ENCODE measurements at places on chromosomes 7 and 10.

DNA sequence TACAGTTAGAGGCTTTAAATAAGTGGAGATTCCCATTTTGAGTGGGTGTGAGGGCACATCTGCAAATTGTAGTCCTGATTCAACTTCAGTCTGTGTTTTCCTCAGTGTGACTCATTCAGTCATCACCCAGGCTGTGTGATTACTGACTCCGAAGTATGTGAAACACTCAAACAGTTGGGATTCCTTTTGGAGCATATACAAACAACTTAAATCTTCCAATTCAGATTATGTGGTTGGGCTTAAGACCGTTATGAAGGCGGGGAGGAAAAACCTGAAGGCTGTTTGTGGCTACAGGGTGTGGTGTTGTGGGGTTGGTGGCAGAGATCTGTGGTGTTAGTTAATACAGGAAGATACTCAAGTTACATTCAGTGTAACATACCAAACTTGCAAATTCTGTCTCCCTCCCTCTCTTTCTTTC, 259.7 kb upstream of the FERD3L start:
- no peak for DNase-seq

DNA sequence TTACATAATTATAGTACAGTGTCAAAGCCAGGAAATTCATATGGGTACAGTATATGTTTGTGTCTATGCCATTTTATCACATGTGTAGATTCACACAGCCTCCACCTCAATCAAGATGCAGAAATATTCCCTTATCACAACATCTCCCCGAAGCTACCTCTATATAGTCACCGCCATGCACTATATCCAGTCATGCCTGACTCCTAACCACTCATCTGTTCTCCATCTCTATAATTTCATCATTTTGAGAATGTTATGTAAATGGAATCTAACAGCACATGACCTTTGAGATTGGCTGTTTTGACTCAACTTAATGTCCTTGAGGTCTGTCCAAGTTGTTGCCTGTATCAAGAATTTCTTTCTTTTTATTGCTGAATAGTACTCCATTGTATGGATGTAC, 22.3 kb upstream of the SLC25A13 start:
- DNase-seq: no peak

DNA sequence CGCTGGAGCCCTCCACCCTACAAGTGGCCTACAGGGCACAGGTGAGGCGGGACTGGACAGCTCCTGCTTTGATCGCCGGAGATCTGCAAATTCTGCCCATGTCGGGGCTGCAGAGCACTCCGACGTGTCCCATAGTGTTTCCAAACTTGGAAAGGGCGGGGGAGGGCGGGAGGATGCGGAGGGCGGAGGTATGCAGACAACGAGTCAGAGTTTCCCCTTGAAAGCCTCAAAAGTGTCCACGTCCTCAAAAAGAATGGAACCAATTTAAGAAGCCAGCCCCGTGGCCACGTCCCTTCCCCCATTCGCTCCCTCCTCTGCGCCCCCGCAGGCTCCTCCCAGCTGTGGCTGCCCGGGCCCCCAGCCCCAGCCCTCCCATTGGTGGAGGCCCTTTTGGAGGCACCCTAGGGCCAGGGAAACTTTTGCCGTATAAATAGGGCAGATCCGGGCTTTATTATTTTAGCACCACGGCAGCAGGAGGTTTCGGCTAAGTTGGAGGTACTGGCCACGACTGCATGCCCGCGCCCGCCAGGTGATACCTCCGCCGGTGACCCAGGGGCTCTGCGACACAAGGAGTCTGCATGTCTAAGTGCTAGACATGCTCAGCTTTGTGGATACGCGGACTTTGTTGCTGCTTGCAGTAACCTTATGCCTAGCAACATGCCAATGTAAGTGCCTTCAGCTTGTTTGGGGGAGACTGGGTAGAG, at the start of gene COL1A2:
COL1A2 (plus strand) TSS at position 459 of the 704 bp plus-strand sequence; CDS start at position 596, 137 bp downstream.
- no peak for DNase-seq

GRCh38 chr7:46949270-46949931, 632.5 kb downstream of the TNS3 start:
- no peak for DNase-seq

GRCh38 chr10:21715531-21716195, 181.6 kb downstream of the MLLT10 start:
- no peak for DNase-seq

DNA sequence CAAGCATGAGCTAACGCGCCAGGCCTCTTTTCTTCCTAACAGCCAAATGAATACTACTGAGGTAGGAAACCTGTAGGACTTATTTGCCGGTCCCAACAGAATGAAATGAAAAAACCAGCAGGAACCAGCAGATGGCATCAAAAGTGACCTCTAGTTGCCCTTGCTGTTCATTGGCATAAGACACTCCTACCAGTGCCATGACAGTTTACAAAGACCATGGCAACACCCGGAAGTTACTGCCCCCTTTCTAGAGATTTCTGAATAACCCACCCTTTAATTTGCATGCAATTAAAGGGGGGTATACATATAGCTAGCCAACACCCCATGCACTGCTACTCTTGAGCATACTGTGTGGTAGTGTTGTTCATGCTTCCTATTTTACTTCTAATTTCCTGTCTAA, 65.2 kb downstream of the ATE1 start:
- no peak for DNase-seq

DNA sequence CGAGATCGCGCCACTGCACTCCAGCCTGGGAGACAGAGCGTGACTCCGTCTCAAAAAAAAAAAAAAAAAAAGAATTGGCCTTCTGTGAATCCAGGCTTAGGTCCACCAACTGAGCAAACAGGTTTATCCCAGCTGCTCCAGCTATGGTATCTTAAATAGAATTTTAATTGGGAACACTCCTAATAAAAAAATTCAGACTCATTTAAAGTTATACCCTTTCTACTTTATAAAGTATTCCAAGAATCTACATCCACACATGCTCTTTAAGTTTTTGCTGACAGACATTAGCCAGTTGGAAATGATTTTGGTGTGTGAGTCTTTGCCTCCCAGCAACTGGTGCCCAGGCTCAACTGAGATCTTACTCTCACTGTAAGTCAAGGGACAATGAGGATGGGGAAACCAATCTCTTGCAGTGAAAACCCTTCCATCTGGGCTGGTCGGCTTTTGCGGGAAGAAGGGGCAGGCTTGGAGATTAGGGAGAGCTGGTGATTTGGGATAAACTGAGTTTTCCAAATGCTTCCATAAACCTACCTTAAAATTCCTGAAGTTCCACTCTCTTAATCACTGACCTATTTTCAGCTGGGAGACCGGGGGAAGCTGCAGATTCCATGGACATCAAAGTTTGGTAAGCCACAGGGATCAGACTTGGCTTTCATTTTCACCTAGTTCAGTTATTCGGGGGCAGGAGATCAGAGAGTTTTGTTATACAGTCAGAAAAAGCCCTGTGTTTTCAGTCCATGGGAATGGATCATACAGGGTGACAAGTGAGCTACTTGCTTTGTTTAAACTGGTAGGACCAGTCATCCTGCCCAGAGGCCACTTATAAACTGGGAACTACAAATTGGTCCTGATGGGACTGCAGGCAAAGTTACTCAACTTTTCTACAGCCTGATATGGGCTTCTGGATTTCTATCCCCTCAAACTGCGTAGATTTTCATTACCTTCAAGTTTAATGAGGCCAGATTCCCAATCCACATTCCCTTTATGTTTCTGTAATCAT, 89.3 kb upstream of the ZNF746 start:
- DNase-seq: no peak
